ENCODE measurements at places on chromosomes 2 and 18.
A peak's percentile ranks its signal among the peaks of the same experiment; 100 is the strongest.

GRCh38 chr18:39698436-39698835 is 2132.8 kb upstream of the CELF4 start:
- no peak for DNase-seq

- no peak for DNase-seq
Measured at GRCh38 chr2:41937464-41937906, 110.3 kb upstream of the PKDCC start.

DNA sequence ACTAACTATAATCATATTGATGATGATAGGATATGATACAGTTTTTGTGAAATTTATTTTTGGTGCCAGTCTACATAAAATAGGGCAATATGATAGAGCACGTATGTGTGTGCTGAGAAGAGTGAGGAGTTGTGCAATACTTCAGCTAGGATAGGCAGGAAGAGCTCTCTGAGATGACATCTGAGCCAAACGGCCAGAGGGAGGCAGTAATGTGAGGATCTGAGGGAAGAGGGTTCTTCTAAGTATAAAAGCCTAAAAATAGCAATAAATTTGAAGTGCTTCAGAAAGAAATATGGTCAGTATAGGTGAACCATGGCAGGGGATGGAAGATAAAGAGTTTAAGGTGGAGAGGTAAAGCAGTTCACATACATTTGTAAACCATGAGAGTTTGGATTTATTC is 102.5 kb downstream of the OLA1 start:
- DNase-seq = no peak

- no peak for DNase-seq
Measured at GRCh38 chr2:209771474-209772289, at the start of gene UNC80. Gene UNC80 (plus strand): TSS chr2:209771832. CDS start chr2:209772073, 241 bp downstream.

DNA sequence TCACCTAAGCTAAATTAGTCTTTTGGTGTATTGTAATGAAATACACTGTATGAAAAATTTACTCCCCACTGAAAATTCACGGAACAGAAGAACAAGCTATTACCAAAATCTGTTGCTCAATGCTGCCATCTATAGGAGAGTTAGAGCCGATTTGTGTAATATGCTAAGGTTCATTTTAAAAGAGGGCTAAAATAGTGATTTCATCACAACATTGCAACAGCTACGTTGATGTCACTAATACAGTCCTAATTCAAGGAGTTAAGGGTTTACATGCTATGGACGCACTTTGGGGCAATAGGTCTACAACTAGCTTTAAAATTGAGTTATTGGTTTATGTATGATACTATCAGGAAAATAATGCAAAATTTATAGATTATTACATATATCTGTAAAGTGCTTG is 3.0 kb upstream of the IRS1 start:
- DNase-seq = peak; percentile 80

GRCh38 chr18:3212657-3213056 is 7.1 kb downstream of the MYOM1 start:
- no peak for DNase-seq

DNA sequence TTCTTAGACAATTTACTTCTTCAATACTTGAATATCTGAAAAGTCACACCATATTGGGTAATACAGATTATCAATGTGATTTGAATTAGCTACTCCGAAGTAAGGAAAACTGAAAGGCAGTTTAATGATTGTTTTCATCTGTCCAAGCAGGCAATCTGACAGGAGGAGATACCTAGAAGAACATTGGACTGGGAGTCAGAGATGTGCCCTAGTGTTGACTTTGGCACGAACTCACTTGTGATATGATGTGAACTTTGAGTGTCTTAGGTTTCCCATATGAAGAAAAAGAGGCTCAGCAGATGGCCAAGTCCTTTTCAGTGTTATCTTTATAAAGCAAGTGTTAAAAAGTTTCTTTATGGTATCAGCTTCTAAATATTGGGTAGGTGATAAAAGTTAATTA is 287.1 kb downstream of the MTX2 start:
- DNase-seq = no peak

- no peak for DNase-seq
Measured at GRCh38 chr18:75874401-75875089, 447.0 kb upstream of the SMIM21 start.

DNA sequence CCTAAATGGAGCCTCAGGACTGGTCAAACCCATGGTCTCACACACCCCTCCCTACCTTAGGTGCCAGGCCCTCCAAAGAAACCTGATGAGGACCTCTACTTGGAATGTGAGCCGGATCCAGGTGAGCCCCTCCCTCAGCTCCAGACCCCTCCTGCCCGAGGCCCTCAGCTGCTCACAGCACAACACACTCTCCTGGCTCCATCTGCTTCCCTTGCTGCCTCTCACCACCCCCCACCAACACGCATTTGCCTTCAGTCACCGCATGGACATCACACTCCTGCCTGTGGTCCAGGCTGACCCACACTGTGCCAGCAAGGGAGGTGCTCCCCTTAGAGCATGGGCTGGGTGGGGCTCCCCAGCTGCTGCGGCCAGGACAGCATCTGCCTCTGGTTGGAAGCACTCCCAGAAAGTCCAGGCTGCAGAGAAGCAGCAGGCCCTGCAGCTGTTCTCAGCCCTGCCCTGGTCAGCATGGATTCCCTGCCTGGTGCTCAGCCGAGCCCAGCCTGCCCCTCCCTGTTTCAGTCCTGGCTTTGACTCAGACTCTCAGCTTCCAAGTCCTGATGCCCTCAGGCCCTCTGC is 15.1 kb downstream of the SH2D6 start:
- DNase-seq = peak; percentile 90

DNA sequence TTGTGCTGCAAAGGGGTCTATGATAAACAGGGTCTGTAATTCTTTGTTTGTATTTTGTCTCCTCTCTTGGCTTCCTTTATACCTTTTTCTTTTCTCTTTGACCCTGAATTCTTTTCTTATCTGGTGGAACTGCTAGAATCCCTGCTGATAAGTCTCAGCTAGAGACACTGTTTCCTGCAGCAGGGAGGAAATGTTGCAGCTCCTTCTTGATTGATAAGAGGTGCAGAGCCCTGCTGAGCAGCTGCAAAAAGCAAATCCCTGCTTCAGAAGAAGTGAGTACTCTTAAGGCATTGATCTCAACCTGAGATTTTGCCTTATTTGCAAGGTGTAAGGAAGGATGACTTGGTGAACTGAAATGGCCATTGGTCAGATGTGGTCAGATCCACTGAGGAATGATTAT is 167.8 kb downstream of the NUP35 start:
- no peak for DNase-seq

DNA sequence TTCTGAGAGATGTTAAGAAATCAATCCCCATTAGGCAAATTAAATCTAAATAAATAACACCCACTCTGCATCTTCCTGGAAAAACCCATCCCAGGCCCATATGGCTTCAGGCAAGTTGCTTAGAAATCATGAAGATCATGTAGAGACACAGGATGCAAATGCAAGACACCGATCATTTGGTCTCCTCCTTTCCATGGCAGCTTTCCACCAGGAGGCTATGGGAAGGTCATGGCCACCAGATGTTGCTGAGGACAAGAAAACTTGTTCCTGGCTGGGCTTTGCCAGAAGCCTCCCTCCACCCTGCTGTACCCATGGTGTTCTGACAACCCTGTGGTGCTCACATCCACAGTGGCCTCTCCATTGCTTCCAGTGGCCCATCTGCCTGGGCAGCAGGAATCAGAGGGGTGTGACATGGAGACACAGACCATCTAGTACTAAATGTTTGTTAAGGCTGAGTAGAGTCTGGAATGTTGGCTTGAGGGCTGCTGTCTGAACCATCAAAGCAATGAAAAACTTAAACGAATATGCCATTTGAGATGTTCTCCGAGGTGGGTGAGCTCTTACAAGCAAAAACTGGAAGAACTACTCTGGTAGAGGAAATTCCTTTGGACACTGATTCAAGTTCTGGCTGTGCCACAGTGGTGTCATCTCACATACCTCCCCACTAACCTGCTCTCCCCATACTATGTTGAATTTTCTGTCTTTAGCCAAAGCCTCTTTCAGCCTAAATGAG is 293.2 kb downstream of the TNS1 start:
- no peak for DNase-seq

DNA sequence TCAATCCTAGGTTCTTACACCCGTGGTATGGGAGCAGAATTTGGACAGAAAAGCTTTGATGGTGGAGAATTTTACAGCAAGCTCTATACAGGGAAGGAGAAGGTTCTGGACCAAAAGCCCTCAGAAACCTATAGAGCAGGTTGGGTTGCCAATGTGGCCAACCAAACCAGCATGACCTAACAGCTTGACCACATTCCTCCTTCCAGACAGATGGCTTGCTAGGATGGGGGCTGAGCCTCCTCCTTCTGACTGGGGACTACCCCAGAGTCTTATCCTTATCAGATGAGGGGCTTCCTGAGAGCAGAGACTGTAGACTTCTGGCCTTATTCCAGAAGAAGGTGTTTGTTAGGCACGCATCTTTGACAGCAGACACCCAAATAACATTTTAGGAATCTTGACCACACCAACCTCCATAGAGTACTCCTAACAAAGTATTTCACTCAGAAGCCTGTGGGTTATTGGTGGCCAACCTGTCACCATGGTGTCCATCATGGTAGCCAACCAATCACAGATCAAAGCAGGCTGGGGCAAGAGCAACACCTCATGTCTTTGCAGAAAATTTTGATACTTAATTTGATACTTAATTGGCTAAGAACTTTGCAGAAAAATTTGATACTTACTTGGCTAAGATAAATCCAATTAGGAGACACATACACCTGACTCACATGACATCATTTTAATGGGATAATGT is 34.8 kb upstream of the EPAS1 start:
- DNase-seq = no peak

DNA sequence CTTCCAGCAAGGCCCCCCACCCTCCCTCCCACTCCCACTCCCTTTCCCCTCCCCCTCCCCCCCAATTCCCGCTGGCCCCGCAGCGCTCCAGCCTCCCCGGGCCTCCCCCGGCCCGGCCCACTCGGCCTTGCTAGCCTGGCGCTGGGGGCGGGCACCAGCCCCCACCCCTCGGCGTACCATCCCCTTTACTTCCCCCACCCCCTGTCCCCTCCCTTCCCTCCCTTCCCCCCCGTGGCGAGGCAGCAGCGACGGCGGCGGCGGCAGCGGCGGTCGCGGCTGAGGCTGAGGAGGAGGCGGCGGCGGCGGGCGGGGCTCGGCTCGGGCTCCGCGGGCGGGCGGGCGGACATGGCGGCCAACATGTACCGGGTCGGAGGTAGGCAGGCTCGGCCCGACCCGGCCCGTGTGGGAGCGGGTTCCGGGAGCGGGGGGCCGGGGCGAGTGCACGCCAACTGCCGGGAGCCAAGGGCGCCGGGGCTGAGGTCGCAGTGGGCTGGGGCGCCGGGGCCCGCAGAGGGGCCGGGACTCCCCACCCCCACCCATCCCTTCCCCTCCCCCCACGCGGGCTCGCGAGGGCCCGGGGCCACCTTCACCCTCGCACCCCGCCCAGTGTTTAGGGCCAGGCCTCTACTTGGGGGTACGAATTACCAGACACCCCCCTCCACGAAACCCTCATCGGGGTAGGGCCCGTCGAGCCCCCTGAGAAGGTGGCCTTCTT is at the start of gene MTA3:
TSS of gene MTA3 (plus strand) at position 232 of the 715 bp plus-strand sequence. CDS start at position 346, 114 bp downstream.
- no peak for DNase-seq

DNA sequence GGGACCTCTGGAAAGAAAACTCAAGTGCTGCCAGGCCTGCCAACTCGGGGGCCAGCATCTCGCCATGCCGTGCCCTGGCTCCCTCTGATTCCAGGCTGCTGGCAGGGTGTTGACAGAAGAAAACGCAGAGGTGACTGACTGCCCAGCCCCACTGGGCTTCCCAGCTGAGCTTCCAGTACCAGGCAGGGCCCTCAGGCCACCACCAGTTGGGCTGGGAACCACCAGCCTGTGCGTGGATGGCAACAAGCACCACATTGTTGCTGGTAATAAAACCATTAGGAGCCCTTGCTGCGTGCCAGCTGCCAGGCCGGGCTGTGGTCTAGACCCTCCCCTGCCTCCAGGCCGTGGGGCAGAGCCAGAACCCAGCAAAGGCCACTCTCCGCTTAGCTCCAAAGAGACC is 9.2 kb downstream of the DNMT3A start:
- DNase-seq = no peak

- peak; percentile 74 for DNase-seq
Measured at GRCh38 chr18:55539240-55539639, 48.8 kb downstream of the TCF4 start.

DNA sequence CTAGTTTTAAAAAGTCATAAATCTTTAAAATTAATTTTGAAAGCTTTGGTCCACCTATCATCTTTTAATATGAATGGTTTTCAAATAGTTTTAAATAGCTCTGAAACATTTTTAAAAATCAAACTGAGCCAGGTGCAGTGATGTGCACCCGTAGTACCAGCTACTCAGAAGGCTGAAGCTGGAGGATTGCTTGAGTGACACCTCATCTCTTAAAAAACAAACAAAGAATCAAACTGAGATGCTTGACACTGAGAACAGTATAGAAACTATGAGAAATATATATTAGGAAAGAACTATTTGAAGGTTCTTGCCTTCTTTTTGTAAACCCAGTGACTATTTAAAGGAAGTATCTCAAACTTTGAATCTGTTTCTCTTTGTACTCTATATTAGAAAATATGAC is 67.4 kb downstream of the BARD1 start:
- DNase-seq = no peak

GRCh38 chr2:42050010-42050702 is 2.3 kb downstream of the PKDCC start:
- no peak for DNase-seq

DNA sequence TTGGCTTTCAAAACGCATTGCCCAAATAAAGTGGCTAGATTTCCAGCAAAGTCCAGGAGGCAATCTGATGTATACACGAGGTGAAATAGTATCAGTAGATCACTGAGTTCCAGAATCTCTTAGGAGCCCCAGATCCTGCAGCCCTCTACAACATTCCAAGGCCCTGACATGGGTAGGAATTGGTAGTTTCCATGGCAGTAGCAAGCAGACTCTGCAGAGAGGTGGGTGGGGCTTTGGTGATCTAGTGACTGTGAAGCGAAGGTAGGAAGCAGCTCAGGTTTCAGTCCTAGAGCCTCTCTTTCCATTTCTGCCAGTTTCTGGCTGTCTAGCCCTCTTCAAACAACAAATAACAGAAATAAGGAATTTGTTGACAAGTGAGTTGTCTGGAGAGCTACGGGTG is 13.8 kb upstream of the SGPP2 start:
- DNase-seq = no peak

DNA sequence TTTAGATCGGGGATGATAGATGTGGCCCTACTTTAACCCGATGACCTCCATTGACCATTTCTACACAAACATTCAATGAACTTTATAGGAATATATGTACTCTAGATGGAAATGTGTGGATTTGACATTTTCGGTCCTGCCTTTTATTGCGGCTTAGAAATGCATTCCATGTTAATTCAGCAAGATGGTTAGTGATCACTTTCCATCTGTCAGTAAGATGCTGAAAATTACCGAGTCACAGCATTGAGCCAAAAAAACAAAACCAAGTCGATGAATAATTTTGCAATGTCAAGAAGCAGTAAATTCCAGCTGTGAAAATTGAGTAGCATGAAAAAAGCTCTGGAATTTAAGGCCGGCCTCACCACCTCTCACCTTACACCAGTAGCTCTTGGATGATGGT is 1642.6 kb upstream of the NXPH2 start:
- no peak for DNase-seq

GRCh38 chr2:58914733-58915505 is 673.8 kb upstream of the FANCL start:
- DNase-seq = no peak

DNA sequence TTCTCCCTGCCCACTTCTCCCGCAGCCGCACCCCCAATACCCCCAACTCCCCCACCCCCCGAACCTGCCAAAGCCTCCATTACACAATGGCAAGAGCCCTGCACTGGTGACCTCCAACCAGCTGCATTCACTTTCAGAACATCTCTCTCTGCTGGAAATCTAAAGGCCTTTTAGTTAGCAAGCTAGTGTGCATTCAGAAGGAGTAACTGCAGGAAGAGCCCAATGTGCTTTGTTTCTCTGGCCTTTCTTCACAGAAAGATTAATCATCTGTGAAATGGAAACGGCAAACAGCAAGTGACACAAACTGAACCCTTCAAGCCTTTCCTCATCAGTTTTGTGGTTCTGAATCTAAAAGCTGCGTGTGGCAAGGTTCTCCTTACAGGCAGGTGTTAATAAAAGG is 124.2 kb downstream of the OLA1 start:
- DNase-seq = no peak

Measured in AG09309 (cell line).